Brain pericyte (primary cell): ENCODE measurements at places on chromosomes 1 and 21.

GRCh38 chr1:93348104-93348728 is 2.5 kb downstream of the DR1 start:
- no peak for DNase-seq

- no peak for DNase-seq
Measured at GRCh38 chr1:164640686-164641352, 81.8 kb downstream of the PBX1 start.

DNA sequence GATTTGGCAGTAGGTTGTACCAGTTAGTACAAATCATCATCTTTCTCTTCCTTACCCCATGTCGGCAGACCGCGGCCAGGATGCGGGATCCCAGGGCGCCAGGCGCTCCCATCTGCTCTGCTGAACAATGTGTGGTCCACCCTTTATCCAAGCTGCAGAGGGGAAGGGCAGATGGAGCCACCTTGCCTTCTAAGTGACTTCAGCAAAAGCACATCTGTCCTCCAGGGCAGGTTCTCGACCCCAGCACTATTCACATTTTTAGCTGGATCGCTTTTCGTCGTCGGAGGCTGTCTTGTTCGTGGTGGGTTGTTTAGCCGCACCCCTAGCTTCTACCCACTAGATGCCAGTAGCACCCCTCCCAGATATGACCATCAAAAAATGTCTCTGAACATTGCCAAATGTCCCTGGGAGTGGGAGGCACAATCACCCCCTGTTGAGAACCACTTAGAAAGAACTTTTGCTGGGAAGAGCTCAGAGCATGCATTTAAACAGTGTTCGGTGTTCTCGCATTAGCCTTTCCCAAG is 58.1 kb upstream of the SIM2 start:
- DNase-seq: no peak

DNA sequence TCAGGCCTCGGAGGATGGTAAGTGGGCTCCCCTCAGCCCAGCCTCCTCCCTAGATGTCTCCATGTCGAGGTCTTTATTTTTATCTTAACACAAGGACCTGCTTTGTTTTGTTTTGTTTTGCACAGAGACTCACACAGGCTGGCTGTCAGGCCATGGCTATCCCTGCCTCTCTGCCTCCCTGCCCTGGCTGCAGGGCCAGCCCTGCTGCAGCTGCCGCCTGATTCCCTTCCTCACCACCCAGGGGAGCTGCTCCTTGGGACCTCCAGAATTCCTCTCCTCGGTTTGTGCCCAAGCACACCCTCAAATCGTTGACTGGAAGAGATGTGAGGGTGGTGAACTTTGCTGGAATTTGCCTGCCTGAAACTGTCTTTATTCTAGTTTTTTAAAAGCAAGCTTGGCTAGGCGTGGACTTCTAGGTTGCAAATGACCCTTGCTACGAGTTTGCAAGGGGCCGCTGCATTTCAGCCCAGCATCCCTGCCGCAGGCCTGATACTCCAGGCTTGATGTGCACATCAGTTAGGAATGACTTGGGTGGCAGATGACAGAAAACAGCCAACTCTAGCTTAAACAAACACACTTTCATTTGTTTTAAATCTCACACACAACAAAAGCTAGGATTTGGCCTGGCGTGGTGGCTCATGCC is 37.1 kb downstream of the WNT9A start:
- DNase-seq: no peak
